CD4-positive, alpha-beta T cell treated with Interferon alpha-2 for 1 hour (primary cell): ENCODE measurements at places on chromosomes 6 and 20.

GRCh38 chr6:140155451-140156126 is 781.1 kb upstream of the CITED2 start:
- no peak for DNase-seq

DNA sequence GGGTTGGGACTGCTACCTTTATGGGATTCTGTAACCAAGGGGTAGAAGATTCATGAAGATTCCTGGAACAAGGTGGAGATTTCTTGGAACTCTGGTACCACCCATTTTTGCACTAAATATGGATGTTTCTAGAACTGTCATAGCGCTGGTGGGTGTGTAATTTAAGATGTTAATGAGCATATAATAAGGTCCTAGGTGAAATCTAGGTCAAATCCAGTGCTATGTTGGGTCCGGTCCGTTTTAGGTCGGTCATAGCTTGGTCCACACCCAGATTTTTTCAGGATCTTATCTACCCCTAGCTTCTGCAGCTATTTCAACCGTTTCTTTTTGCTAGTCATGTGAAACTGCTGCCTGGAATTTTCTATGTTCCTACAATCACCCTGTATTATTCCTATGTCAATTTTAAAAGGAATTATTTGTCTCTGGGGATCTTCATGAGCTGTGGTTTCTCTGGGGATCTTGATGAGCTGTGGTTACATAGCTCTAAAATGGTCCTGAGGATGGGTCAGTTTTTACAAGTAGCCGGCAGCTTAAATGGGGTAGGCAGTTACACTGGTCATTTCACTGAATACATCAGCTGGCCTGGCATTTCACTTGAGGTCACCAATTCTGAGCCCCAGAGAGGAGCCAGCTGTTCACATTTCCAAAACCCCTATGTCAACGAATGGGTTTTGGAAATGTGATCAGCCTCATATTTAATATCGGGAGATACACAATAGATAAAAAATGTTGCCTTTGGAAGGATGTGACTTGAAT is 652.3 kb upstream of the FLRT3 start:
- no peak for DNase-seq

DNA sequence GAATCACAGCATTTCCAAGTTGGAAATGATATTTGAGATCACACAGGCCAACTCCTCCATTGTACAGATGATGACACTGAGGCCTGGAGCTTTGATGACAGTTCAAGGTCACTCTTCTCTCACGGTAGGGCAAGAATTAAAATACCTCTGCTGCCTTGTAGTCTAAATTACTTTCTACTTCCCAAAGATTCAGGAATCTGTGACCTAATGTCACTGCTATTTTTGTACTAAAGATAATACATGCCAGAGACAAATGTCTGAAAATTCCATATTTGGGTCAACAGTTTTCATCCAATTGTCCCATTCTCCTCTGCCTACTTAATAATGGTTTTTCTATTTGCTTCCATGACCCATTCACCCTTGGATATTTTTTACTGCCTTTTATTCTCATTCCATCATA is 160.0 kb downstream of the SOD2 start:
- no peak for DNase-seq

DNA sequence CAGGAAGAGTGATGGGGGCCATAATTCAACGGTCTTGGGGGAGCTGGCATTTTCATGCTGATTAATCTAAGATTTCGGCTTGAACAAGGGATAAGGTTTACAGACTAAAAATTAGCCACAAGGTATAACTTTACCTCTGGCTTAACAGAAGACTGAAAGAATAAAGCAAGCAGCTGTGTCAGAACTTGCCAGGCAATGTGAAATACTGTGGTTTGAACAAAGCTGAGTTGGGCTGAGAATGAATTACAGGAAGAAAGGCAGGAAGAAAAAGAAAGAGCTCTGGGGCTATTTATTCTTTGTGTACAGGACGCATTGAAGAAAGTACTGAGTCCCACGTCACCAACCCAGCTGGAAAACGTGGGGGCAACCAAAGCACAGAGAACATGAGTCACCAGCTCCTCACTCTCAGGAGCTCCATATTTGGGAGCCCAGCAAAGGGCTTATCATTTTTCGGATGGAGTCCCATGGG is 121.5 kb upstream of the NEDD9 start:
- peak; percentile 49 for DNase-seq

DNA sequence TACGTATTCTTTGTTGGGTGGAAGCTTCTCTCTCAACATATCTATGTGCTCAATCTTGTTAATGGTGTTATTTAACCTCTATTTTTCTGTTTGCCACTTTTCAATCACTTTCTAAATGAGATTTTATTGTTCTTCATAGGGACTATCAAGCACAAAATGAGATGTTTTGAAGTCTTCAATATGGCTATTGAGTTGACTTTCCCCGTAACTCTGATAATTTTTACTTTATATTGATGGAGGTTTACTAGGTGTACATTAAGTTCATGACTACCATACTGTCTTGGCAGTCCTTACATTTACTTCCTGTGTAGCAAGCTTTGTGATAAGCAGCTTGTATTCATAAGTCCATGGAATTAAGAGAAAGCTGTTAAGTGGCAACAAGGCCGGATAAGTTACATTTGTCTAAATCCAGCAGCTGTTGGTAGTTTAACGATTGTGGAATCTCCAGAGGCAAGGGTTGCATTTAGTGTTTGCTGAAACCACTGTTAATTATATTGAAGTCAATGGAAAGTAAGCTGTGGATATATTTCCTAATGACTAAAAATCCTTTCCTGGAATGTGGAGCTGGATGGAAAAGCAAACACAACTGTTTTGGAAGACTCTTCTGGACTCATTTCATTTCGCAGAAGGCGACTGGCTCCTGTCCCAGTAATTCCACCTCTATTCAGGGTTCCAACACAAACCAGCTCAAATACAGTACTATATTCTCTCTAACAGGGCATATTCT is 57.3 kb upstream of the SMIM29 start:
- no peak for DNase-seq

- no peak for DNase-seq
Measured at GRCh38 chr6:85470023-85470410, 20.1 kb downstream of the NT5E start.

- peak; percentile 24 for DNase-seq
Measured at GRCh38 chr6:129672341-129672682, 37.7 kb downstream of the ARHGAP18 start.

DNA sequence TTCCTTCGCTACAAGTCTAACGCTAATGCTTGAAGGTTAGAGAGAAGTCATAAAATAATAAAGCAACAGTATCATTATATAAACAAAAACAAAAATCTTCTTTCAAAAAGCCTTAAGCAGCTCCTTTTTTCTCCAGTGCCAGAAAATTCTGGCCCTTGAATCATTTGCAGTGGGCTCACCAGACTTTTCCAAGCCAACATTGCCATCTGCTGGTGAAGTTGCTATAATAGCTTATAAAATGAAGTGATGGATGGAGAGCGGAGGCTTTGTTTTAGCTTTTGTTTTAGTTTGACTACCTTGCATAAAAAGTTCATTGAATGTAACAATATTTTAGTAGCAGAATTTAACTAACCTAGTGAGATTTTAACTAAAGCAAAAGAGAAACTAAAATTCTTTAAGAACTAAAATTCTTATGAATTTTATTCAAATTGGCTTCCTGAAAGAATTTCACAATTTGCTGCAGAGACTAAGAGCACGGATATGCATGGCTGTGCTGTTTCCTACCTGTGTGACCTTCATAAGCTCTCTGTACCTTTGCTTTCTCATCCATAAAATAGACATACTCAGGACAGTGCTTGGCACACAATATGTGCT is 44.8 kb upstream of the SLC2A12 start:
- peak; percentile 73 for DNase-seq

- DNase-seq = no peak
Measured at GRCh38 chr6:37709932-37710555, 12.4 kb upstream of the MDGA1 start.

DNA sequence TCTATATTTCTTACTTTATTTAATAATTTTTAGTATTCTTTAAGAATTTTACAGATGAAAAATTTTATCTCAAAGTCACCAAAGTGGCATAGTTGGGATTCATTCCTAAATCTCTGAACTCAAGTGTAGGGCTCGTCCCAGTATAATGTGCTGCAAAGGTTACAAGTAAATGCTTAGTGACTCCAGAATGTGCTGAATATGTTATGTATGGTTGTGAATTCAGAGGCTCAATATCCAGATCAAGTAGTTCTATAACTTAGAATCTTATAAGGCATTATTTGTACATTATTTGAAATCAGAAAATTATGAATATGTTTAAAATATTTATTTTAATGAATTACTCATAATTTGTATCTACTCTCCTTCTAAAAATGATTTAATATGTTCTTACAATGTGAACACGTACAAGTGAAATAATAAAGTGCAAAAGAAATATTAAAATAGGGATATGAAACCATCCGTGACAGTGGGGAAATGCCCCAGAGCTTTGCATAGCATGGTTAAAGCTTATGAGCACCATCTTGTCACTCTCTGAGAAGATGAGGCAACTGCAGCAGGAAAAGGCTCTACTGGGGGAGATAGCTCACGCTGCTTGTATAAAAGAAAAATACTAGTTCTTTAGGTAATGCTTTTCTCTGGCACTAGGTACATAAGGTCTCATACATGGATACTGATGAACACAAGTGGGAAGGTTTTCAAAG is 259.0 kb downstream of the FOXC1 start:
- DNase-seq = peak; percentile 6

GRCh38 chr6:128694303-128695009 is 174.1 kb upstream of the PTPRK start:
- no peak for DNase-seq

- DNase-seq = no peak
Measured at GRCh38 chr6:5995658-5995948, 11.1 kb downstream of the NRN1 start.

DNA sequence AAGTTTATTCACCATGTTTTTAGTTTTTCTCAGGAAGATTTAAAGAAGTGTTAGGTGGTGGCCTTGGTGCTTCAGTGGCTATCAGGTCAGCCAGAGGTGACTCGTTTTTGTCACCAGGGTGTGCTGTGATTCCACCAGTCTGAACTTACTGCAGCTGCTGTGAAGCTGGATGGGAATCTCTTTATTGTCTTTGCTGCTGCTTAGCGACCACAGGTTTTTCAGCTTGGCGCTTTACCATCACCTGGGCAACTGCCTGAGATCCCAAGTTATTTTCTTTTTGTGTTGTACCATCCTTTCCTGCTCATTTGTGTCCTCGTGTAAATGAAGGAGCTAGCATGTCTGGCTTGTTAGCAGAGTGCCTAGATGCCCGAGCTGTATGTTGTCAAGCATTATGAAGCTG is 146.9 kb downstream of the MACROD2 start:
- DNase-seq = no peak

DNA sequence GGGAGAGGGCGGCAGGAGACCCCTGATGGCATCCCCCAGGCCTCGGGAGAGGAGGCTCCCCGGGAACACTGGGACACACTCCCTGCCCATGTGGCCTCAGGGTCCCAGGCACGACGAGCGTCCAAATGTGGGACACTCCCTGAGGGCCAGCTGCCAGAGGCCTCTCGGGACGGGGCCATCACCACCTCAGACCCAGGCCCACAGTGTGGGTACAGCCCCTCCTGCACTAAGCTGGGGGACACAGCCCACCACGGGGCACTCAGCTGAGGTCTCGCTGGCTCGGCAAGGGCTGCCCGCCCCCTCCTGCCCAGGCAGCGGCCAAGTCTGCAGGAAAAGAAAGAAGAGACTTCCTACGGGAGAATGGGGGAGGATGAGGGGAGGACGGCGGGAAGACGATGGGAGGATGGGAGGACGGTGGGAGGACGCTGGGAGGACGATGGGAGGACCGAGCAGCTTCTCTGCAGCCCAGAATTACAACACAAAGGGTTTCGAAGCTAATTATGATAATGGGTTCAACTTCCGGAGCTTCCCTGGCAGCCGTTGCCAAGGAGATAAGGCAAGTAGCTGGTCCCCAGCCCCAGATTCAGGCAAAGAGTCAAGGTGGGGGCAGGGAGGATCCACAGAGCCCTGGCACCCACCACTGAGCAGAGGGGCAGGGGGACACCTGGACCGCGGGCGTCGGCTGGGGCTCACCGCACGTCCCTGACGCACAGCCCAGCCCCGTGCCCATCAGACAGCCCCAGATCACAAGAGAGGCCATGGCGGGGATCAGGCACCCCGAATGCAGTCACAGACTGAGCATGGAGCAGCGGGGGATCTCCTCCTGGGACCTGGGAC is 17.5 kb downstream of the KCNQ2 start:
- DNase-seq = no peak

DNA sequence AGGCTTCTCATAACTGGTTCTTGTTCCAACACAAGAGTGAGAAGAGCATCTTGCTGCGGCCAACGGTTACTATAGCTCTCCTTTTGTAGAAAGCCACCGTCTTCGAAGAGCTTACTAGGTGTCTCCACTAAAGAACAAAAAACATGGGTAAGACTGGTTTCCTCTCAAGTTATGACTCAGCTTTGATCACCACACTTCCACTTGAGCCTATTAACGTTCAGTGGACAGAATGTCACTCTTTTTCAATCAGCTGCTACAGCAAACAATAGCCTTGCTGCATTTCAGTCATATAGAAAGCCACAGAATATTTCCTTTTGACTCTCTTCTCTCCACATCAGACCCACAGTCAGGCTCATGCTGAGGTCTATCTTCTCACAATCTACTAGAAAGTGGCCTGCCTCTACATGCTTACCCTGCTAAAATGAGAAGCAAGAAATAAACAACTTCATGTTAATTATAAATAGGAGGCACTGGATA is 243.5 kb upstream of the PREP start:
- DNase-seq = peak; percentile 13

DNA sequence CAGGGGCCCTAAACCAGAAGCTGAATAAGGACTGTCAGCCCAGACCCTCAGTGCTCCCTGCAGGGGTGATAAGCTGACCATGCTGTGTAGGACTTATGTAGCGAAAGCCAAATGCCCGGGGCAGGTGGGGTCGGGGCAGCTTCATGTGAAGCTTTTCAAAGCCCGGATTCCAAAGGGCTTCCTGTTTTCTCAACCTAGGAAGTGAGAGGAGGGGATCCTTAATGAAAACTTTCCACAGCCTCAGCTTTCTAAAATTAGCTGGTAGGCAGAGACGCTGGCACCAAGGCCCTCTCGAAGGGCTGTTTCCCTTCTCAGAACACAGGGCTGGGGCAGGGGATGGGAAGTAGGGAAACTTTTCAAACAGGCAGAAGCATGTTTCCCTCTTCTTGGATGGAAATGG is 148.9 kb downstream of the NFATC2 start:
- no peak for DNase-seq

GRCh38 chr20:62929051-62929538 is 2.8 kb upstream of the DIDO1 start:
- peak; percentile 21 for DNase-seq

GRCh38 chr20:63054681-63055240 is 48.0 kb upstream of the BHLHE23 start:
- no peak for DNase-seq

- no peak for DNase-seq
Measured at GRCh38 chr6:143531720-143532499, 20.4 kb upstream of the FUCA2 start.

GRCh38 chr6:157339432-157339831 is 16.1 kb upstream of the TMEM242 start:
- no peak for DNase-seq
